ENCODE measurements at places on chromosomes 1 and 21.

DNA sequence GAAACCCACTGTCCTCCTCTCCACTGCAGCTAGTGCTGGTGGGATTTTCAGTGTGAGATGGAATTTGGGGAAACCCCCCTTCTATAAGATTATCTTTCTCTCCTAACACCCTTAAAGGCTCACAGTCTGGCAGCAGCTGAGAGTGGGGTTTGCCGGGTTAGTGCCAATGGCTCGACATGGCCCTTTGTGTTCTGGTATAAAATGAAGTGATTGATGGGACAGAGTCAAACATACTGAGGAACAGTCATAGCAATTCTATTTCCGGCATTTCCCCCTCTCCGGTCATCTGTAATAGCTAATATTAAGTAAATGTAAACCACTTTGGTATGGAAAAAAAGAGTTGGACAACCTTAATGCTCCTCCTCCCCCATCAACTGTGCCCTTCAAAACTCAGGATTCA, 37.6 kb downstream of the TFF3 start:
- no peak for DNase-seq

DNA sequence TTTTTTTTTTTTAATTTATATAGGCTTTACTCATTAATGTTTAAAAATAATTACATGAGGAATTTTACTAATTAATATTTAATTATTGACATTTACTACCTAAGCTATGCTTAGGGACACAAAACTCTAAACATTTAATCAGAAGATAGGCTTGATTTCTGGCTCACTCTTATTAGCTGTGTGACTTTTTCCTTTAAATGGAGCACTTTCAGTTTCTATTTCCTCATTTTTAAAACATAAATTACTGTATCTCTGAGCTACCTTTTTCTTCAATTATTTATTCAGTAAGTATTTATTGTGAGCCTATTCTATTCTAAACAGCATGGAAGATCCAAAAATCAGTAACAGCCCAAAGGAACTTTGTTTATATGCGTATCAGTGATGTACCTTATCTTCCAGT, 40.5 kb downstream of the MAP3K7CL start:
- DNase-seq, result no peak

GRCh38 chr1:101081496-101082488, 56.2 kb upstream of the DPH5 start:
- no peak for DNase-seq

GRCh38 chr1:85940656-85941306, 215.8 kb downstream of the COL24A1 start:
- DNase-seq, result no peak

- no peak for DNase-seq
These were observed 85.9 kb upstream of the EDEM3 start for GRCh38 chr1:184840596-184840995.

DNA sequence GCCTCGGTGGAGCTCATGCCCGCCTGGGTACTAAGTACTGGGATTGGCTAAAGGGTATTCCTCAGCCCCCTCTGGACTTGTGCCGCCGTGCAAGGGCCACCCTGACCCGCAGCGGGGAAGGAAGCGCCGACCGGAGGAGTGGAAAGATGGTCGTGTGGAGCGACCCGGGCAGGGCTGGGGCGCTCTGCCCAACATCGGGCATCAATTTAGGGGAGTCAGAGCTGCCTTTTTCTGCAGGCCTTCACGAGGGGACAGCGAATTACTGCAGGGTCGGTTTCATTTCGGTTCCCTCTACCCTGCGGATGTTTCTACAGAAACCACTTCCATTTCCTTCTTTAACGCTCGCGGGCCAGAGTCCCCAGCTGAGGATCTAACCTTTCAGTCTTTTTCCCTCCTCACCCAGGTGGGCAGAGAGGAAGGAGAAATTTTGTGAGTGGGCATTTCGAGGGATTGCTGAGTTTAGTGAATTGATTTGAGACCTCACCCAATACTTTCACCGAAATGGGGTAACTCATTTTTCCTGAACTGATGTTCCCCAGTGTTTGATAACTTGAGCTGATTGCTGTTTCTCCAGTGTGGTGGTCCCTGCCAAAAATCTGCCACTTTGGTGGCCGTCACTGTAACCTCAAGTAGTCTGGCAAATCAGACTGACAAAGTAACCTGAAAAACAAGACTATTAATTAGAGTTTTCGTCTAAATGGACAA, 1.1 kb downstream of the TOR1AIP1 start:
- peak; percentile 84 for DNase-seq

DNA sequence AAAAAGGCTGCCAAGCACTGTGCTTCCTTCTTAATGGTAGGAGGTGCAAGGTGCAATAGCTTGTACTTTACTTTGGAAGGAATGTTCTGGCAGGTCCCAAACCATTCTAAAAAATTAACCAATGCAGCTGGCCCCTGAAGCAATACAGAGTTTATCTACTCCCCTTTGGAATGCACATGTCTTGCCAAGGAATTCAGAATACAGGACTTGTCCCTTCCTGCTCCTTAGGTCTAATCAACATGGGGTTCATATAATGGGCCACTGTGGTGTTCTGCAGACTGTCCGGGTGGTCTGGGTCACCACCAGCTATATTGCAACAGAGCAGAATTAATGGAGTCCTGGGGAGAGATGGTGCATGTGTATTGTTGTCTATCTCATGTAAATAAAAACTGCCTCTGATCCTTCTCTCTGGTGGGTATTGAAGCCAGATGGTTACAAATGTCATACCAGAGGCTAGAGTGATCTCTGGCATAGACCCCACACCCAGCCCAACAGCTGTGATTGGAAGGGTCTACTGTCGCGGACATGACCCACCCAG, 112.8 kb downstream of the RIPK4 start:
- no peak for DNase-seq

DNA sequence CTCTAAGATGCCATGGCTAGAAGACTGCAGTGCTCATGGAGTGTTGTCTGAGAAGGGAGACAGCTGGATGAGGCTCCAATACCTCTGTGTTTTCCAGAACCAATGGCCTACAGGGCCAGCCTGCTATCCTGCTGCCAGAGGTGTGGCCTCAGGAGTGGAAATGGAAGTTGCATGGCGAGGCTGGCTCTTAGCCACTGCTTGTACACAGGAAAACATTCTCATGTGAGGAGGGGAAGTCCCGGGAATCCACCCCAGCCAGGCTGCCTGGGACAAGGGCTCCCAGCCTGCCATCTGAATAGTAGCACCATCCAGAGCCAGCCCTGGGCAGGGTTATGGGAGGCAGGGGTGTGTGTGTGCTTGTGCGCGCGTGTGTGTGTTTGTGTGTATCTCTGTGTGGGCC, 56.5 kb downstream of the SDC3 start:
- DNase-seq, result no peak

DNA sequence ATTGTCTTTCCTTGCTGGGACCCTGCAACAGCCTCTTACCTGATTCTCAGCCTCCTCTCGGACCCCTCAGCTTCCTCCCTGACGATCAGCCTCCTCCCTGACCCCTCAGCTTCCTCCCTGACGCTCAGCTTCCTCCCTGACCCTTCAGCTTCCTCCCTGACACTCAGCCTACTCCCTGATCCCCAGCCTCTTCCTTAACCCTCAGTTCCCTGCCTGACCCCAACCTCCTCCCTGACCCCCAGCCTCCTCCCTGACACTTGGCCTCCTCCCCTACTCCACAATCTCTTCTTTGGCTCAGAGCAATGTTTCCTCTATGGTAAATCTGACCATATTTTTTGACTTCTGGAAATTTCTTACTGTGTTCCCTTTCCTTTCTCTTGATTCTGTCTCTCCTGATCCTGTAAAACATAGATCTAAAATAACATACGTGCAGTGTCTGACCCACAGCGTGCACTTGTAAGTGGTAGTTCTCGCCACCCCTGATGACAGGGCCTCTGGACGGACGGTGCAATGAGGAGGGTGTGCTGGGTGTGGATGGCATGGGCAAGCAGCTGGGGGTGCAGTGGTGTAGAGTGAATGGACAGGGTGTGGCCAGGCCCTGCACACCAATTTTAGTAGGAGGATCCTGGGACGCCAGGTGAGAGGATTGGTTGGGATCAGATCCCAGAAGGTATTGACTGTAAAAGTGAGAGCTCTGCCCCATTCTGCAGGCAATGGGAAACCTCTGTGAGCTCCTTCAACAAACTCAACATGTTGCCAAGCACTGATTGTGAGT, 264.1 kb downstream of the FOXD2 start:
- no peak for DNase-seq

GRCh38 chr1:91591175-91591974, 90.7 kb downstream of the CDC7 start:
- no peak for DNase-seq

DNA sequence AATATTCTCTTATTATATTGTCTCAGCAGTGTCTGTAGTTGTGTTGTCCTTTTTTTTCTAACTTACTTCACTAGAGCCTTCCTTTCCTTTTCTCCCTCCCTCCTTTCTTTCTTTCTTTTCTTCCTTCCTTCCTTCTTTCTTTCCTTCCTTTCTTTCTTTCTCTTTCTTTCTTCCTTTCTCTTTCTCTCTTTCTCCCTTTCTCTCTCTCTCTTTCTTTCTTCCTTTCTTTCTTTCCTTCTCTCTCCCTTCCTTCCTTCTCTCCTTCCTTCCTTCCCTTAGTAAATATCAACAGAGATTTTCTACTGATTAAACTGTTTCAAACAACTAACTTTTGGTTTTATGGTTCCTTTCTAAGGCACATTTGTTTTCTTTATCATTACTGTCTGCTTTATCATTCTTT, 43.1 kb upstream of the PGBD5 start:
- no peak for DNase-seq

Measured in KG1 (cell line).